H7 (cell line): ENCODE measurements at places on chromosomes 1 and 21. TPM values are rescaled to one million over a fixed set of nuclear protein-coding genes. Genes with fewer than 3 reads are reported as not detected.

DNA sequence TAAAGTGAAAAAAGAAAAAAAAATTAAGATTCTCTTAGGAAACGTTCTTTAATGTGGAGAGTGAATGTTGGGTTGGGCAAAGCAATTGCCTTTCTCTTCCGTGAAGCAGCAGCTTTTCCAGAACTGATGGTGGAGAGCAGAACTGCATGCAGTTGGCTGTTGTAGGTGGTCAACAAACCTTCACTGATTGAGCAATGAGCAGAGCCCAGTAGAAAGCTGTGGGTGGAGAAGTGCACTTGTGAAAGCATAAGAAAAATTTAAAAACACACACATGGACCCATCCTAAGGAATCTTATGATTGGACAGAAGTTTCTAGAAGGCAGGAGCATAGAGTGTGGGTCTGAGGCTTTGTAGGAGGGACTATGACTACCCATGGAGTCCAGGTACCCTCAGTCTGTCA is 4.5 kb downstream of the PRELP start:
- no peak for DNase-seq

GRCh38 chr1:109895720-109896504 is 14.7 kb upstream of the CSF1 start:
- DNase-seq, result no peak

DNA sequence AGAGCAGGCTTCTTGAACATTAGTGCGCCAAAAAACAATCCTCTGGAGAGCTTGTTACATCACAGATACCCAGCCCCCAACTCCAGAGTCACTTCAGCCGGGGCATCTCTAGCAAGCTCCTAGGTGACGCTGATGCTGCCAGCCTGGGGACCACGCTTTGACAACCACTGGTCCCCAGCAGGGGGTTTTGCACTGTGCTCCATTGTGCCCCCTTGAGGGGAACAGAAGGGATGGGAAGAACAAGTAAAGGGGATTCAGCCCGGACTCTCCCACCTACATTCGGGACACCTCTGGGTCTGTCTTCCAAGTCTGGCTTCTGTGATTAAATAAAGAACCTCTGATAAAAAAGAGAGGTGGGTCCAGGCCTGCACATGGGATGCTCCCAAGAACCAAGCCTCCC is 60.4 kb downstream of the ATP5PO start:
- DNase-seq, result peak; percentile 71

DNA sequence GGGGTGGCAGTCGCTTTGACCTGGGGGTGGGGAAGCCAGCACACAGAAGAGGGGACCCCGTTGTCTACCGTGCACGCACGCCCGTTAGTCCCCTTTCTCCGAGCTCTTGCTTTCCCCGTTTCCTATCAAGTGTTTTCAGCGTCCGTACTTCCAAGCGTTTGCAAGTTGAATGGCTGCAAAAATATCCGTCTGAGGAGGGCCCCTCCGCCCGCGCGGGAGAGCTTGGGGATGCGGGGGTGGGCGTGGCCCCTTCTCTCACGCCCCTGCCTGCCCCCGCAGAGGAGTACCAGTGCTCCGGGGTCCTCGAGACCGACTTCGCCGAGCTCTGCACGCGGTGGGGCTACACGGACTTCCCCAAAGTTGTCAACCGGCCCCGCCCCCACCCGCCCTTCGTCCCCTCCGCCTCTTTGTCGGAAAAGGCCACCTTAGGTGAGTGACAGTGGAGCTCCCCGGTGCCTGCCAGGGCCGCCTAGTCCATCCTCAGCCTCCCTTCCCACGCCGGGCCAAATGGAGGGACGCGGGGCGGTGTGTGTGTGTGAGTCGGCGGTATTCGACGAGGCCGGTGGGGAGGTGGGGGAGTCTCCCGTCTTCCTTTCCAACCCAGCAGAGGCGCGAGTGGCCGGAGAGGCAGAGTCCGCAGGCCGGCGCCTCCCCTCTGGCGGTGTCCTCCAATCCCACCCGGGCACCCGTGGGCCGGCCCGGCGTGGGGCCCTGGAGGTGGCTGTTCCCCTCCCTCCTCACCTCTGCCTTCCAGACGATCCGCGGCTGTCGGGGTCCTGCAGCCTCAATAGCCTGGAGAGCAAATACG is 3.4 kb downstream of the LRRC71 start:
- peak; percentile 81 for DNase-seq

DNA sequence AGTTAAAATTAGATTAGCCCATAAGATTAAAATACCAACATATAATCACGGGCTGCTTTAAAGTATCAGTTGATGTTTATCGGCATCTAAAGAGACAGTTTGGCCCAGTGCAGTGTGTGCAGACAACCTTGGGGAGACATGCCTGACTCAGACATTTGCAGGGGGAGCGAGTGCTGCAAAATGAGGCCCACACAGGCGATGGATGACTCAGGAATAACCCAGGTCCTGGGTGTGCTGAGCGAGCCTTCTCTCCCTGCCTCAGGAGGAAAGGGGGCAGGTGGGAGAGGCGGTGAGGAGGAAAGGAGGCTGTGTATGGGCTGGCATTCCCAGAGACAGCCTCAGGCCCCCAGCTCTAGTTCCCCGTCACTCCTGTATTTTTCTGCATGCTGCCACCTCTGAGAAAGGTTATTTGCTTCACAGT is 9.0 kb downstream of the SLC9A1 start:
- no peak for DNase-seq

- DNase-seq, result no peak
These were observed 42.5 kb downstream of the IFI44 start for GRCh38 chr1:78691995-78692747.

GRCh38 chr1:95916616-95917015 is 682.6 kb downstream of the RWDD3 start:
- DNase-seq, result no peak

DNA sequence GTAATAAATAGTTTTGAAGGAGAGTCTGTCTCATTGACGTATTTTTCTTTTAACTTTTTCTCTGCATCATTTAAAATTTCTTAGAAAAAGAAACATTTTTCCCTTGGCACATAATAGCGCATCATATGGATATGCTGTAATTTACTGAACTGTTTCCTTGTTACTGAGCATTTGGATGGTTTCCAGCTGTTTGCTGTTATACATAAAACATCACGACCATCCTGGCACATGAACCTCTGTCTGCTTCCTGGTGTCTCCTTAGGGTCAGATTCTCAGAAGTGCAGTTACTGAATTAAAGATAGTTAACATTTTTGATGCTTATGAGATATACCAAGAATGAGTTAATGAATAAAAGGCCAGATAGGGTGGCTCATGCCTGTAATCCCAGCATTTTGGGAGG is 67.2 kb downstream of the BACE2 start:
- no peak for DNase-seq

- peak; percentile 86 for DNase-seq
These were observed 361 bp downstream of the DDAH1 start for GRCh38 chr1:85464497-85465098.

DNA sequence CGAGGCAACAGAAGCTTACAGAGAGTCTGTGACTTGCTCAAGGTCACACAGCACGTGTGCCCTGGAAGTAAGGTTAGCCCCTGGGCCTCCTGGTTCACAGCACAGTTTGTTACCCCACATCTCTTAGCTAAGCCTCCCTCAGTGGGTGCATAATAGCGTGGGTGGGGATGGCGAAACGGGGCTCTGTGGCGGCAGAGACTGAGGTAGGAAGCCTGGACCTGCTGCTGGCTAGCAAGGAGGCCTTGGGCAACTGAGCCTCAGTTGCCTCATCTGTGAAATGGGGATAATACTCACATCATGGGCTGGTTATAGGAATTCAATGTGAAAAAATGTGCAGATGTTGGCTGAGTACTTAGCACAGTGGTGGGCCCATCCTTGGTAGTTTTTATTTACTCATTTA is 596 bp downstream of the PADI4 start:
- DNase-seq, result no peak

DNA sequence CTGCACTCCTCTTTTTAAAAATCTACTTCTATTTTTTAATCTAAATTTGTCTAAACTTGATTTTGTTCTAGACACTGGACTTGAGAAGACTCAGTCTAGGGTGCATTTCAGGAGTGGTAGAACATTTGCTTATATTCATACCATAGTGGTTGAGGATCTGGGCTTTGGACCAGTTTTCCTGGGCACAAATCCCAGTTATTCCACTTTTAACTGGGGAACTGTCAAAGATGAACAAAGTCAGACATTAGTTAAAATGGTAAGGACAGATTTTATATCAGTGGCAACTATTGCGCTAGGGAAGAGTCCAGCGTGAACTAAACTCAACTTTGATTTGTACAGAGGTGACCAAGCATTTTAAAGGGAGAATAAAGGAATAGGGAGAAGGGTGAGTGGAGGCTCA is 102.4 kb downstream of the FMN2 start:
- no peak for DNase-seq

GRCh38 chr1:248857201-248857600 is 1.7 kb downstream of the ZNF692 start:
- peak; percentile 56 for DNase-seq

GRCh38 chr1:16249596-16250241 is 12.7 kb upstream of the CPLANE2 start:
- no peak for DNase-seq

DNA sequence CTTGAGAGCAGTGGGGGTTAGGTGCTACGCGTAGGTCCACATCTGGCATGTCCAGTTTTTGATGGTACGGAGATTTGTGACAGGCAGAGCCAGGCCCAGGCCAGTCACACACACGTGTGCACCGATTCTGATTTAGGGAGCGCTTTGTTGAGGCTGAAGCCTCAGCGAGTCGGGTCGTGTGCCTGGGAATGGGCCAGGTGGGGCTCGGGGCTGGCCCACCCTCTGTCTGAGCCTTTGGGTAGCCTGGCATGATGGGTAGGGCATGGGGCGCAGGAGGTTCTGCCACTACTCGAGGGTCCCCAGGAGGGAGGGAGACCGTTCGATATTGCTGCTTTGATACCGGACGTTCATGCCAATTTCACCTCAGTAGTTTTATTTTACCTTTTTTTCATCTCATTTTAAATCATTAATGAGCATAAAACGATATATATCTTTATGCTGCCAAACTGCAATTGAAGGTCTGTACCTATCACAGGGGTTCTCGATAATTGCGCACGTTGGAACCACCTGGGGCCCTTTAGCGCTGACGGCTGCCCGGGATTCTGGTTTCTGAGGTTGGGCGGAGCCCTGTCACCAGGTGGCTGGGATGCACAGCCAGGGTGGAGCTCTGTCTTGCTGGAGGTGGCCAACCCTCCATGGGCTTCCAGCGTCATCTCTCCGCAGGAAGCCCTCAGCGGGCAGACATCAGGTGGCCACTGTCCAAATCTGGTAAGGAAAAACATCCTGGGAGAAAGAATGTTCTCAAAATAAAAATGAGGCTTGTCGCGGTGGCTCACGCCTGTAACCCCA is 71.9 kb downstream of the SCCPDH start:
- DNase-seq, result no peak

DNA sequence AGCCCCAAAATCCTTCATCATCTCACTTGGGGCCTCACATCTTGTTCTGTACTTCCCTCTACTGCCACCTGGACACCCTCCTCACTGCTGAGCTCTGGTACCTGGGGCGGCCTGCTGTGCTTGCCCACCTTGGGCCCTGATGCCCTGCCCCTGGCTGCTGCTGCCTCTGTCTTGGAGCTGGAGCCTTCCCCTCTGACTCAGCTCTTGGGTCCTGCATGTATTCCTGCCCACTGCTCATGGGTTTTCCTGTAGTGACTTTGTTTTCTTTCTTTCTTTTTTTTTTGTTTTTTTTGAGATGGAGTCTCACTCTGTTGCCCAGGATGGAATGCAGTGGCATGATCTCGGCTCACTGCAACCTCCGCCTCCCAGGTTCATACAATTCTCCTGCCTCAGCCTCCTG is 37.5 kb downstream of the TRAPPC10 start:
- no peak for DNase-seq

- DNase-seq, result peak; percentile 24
These were observed 68.7 kb upstream of the LRIF1 start for GRCh38 chr1:111032295-111032897.

DNA sequence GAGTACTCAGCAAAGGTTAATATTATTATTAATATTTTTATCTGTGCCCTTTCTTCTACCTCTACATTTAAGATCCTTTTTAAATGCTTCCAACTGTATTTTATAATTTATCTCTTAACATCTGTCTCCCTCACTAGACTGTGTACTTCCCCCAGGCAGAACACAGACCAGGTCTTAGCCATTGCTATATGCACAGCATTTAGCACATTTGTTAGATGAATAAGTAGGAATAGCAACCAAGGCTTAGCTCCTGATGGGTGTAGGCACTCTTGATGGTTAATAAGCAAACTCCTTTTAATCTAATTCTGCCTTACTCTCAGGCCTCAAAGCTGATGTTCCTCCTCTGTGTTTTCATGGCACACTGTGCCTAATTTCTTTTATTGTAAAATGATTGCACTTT is 83.7 kb upstream of the GNG12 start:
- no peak for DNase-seq

DNA sequence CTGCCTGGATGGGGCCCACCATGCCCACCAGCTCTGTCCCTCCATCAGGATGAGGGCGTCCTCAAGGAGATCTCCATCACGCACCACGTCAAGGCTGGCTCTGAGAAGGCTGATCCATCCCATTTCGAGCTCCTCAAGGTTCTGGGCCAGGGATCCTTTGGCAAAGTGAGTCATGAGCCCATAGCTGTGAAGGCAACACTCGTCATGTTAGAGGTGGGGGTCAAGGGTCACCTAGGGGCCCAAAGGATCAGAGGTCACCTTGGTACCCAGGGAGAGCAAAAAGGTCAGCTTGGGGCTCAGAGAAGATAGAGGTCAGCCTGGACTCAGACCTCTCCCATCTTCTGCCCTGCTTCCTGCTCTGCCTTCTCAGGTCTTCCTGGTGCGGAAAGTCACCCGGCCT is 17.3 kb downstream of the RPS6KA1 start:
- no peak for DNase-seq

DNA sequence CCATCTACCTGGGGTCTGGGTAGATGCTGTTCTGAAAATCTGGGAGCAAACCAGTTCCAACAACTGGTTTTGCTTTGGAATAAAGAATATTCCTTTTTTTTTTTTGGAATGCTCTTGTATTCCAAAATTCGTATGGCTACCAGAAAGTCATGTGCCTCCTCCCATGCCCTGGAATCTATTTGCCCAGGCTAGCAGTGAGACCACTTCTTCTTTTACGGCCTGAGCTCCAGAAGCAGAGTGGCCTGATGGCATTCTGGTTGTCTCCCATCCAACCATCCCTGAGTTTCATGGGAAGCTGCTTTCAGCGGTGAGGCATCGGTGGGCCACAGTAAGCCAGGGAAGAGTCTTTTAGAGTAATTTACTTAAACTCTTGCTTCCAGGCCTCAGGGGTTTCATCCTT is 113.4 kb upstream of the RAB4A start:
- DNase-seq, result no peak

- DNase-seq, result no peak
These were observed 108.0 kb downstream of the NRIP1 start for GRCh38 chr21:14956807-14957206.

CR1L gene
- total RNA-seq, result 0.48 TPM in 1 of 2 replicates, not detected in the other

FAM110D gene
- 1.00 and 2.7 TPM in 2 replicates for total RNA-seq

RNPEP gene
- total RNA-seq, result 129 and 136 TPM in 2 replicates

RXFP4 gene
- not detected in 2 replicates for total RNA-seq

LRIF1 gene
- 15.4 and 17.6 TPM in 2 replicates for total RNA-seq

MEX3A gene
- total RNA-seq, result 52.7 and 65.2 TPM in 2 replicates

CORT gene
- 0.28 and 0.74 TPM in 2 replicates for total RNA-seq

ZNF593OS gene
- 0.22 TPM in 1 of 2 replicates, not detected in the other for total RNA-seq

CC2D1B gene
- total RNA-seq, result 20.5 and 28.5 TPM in 2 replicates

ARHGEF16 gene
- 34.7 and 45.8 TPM in 2 replicates for total RNA-seq

LMX1A gene
- 0.59 and 1.5 TPM in 2 replicates for total RNA-seq

PADI6 gene
- not detected in 2 replicates for total RNA-seq

SLC44A3 gene
- total RNA-seq, result 0.83 and 1.5 TPM in 2 replicates

PADI2 gene
- total RNA-seq, result 2.0 and 2.1 TPM in 2 replicates
